ENCODE measurements at places on chromosomes 11 and 22.

DNA sequence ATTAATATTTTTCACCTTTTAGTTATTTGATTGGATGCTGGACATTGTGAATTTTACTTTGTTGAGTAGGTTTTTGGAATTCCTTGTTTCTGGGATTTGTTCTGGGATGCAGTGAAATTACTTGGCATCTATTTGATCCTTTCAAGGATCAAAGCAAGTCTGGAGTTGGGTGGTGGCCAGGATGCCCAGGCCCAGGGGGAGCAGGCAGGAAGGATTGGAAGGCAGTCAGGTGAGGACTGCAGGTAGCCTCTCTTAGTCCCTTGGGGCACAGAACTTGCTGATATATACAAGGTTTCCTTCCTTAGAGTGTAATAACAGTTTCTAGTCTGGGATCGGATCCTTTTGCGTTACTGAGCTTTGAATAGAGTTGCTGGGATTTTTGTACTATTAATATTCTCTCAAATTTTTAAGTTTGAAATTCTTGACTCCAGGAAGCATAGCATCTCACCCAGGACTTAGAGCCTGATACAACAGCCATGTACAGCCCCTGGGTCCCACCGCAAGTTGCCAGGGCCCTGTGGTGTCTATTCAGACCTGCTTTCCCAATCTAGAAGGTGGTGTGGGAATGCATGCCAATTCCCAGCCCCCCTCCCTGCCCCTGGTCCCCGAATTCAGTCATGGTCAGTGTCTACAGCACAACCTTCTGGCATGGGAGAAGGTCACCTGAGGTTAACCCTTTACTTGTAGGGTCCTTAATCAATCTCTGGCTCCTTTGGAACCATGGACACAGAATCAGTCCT, 6.1 kb downstream of the ZNF74 start:
- DNase-seq = no peak

DNA sequence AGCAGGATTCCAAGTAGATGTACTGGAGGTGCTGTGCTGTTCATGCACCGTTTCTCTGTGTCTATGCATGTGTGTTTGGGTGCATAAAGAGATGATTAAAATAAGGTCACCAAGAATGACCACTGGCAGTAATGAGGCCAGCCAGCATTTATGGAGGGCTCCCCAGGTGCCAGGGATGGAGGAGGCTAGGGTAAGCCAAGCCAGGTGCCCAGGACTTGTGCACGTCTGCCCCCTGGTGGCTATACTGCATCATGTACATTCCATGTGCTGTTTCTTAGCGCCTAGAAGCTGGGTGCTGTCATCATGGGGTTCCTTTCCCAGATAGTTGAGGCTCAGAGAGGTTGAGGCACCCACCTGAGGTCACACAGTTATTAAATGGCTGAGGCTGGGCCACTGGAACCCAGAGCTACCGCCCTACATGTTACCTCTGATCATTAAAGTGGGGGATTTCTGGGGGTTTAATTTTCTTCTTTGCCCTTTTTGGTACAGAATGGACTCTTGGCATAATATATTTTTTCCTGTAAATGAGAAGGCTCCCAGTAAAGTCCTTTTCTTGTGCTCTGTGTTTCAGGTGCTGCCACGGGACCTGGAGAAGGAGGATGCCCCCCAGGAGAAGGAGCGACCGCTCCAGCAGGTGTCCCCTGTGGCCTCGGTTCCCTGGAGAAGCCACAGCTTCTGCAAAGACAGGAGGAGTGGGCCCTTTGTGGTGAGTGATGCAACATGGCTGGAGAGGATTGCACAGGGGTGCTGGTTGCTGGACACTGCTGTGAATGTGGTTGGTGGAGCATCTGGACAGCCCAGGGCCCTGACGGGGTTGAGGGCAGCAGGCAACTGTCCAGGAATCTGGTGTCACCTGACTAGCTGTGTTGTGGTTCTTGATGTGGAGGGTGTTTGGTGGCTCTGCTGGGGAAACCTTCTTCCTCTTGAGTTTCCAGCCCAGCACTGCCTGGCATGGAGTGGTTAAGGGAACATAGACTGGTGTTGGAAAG, 96.4 kb downstream of the KIAA1671 start:
- DNase-seq = peak; percentile 46

- DNase-seq = no peak
Observed at GRCh38 chr22:39617342-39617741, 46.8 kb downstream of the CACNA1I start.

GRCh38 chr11:75779960-75780359, 11.4 kb downstream of the DGAT2 start:
- no peak for DNase-seq

DNA sequence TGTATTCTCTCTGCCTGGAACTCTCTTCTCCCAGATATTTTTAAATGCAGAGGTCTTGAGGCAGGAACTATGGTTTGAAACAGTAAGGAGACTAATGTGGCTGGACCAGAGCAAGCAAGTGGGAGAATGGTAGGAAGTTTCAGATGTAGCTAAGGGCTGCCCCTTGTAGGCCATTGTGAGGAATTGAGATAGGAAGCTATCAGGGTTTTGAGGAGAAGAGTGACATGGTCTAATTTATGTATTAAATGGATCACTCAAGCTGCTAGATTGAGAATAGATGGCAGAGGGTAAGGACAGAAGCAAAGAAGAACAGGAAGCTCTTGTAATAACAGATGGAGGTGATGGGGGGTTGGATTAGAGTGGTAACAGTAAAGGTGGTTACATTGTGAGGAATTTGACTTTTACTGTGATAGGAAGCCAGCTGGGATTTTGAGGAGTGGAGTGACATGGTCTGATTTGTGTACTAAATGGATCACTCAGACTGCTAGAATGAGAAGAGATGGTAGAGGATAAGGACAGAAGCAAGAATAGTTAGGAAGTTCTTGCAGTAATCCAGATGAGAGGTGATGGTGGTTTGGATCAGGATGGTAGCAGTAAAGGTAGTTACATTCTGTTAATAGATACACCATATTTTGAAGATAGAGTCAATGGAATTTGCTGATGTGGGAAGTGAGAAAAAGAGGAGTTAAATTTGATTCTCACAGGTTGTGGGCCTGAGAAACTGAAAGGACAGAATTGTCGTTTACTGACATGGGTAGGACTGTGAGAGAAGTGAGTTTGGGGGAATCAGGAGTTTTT, 63.0 kb downstream of the HIPK3 start:
- DNase-seq = no peak

GRCh38 chr11:44403176-44403575, 93.2 kb upstream of the ALX4 start:
- no peak for DNase-seq

DNA sequence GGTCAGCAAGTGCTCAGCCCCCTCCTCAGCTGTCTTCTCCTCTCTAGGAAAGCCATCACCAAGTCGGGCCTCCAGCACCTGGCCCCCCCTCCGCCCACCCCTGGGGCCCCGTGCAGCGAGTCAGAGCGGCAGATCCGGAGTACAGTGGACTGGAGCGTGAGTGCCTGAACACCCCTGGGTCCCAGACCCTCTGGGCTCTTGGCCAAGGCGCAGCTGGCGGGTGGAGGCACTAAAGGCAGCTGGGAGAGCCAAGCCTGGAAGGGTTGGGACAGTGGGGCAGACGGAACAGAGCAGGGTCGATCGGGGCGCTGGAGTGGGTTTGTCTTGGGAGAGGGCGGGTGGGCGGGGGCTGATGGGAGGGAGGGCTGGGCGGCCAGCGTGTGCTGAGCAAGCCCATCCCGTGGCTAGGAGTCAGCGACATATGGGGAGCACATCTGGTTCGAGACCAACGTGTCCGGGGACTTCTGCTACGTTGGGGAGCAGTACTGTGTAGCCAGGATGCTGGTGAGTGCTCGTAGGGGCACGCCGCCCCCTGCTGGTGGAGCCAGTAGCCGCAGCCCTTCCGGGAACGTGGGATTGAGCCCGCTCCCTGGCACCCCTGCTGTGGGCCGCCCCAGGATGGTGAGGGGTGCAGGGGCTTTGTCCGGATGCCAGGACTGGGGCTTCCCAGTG, 14.1 kb upstream of the MDK start:
- DNase-seq = peak; percentile 62

DNA sequence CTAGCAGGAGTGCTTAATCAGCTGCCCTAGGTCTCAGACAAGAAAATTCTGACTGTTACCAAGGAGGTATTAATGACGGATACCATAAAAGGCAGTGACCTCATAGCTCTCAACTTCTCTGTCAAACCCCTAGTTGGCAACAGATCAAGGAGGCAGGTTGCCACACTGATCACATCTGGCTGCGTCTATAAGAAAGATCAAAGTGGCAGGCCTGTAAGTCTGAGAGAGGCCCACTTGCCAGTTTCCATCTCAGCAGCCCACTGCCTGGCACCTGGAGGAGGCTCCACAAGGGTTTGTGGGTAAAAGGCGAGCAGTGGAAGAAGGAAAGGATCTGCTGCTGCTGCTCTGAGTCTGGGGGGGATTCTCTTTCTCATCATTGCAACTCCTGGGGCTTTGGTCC, 239.6 kb upstream of the MPPED2 start:
- DNase-seq = no peak

GRCh38 chr22:46010207-46010867, 33.4 kb upstream of the WNT7B start:
- no peak for DNase-seq

GRCh38 chr11:110903830-110904229, 191.6 kb upstream of the ARHGAP20 start:
- no peak for DNase-seq

GRCh38 chr11:117489999-117490679, 162.5 kb downstream of the CEP164 start:
- DNase-seq = no peak

GRCh38 chr11:47268448-47269001, 1.4 kb upstream of the MADD start:
- no peak for DNase-seq

DNA sequence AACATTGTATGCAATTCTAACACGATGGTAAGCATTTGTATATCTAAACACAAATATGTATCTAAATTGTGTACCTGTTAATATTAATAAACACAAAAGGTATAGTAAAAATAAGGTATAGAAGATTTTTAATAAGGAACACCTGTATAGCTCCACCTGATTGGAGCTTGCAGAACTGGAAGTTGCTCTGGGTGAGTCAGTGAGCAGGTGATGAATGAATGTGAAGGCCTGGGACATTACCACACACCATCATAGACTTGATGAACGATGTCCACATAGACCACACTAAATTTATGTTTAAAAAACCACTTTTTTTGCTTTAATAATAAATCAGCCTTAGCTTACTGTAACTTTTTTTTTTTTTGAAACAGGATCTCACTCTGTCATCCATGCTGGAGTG, 97.6 kb upstream of the CLMP start:
- no peak for DNase-seq

- DNase-seq = no peak
Observed at GRCh38 chr11:47791774-47792430, 24.8 kb upstream of the FNBP4 start.

DNA sequence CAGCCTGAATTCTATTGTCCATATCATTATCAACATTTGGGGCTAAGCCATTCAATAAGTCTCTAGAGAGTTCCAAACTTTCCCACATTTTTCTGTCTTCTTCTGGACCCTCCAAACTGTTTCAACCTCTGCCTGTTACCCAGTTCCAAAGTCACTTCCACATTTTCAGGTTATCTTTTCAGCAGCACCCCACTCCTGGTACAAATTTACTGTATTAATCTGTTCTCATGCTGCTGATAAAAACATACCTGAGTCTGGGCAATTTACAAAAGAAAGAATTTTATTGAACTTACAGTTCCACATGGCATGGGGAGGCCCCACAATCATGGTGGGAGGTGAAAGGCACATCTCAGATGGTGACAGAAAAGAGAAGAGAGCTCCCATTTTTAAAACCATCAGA, 5.8 kb downstream of the OR5AK2 start:
- no peak for DNase-seq

DNA sequence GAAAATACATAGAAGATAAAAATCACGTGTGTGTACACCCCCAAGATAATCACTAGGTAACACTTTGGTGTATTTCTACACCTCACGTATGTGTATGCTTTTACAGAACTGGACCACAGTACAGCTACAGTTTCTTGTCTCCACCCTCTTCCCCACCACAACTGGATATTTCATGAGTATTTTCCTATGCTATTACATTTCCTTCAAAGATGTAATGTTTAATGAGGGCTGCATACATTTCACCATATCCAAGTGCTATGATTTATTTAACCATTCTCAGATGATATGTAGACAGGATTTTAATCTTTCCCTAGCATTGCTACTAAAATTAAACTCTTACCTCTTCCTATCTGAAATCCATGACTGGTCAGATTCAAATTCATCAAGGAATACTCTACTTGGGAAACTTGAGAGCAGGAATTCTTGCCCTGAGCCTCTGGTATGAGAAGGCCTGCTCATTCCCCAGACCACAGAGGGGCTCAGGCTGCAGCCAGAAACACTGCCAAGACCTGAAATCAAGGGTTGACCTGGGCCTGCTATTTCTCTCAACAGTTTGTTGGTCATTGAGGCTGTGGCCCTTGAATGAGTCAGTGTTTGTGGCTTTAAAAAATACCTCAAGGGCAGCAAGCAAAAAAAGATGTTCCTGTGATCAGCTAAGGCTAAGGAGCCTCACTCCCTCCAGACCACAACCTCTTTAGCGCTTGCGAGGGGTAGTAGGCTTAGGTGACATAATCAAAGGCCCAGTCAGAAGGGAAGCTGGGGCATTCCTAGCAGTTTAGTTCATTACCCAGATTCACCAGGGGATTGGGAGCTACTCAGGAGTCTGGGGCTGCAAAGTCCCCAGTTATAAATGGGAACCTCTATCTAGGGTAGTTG, 55.5 kb downstream of the ABTB2 start:
- no peak for DNase-seq

DNA sequence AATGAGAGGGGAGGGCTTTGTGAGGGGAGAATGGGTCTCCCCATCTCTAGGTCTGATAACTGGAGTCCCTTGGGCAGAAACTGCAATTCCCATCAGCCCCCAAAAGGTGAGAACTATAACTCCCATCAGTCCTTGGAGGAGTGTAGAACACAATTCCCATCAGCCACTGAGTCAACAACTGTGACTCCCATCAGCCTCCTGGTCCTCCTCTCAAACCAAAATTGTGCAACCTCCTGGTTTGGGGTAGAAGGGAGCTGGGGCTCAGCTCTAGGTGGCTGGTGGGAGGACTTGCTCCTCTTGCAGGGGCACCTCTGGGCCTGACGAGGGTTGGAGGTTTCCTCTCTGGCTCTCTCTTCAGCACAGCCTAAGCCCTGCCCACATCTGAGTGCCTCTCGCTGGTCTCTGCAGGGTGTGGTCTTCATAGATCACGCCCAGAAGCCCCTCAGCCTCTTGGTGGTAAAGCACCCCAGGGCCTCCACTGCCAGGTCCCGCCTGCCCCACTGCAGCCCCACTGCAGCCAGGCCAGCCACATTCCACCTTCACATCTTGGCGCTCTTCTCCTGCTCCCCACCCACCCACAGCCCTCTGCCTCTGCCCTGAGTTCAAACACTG, 18.5 kb downstream of the SLC22A12 start:
- DNase-seq = no peak

GRCh38 chr11:31790649-31791048, 20.5 kb downstream of the PAX6 start:
- no peak for DNase-seq

- no peak for DNase-seq
Observed at GRCh38 chr11:129278586-129279319, 86.6 kb upstream of the ARHGAP32 start.

DNA sequence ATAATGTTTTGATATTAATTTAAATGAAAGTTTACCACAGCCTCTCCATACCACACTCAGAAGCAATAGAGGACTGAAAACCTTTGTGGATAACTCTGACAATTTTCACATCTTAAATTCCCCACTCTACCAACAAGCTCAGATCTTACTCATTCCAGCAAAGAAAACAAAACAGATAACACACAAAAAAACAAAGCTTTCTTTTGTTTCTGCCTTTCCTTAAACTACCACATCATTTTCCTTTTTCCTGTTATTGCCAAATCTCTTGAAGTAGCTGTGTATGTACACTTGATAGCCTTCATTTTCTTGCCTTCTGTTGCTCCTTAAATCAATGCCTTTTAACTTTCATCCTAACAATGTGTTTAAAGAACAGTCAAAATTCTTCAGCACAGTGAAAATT, 484.9 kb downstream of the NTM start:
- no peak for DNase-seq
